Caco-2 (cell line): ENCODE measurements at places on chromosomes 5 and 9. TPM values are rescaled to one million over a fixed set of nuclear protein-coding genes. Genes with fewer than 3 reads are reported as not detected.
A peak's percentile ranks its signal among the peaks of the same experiment; 100 is the strongest.

DNA sequence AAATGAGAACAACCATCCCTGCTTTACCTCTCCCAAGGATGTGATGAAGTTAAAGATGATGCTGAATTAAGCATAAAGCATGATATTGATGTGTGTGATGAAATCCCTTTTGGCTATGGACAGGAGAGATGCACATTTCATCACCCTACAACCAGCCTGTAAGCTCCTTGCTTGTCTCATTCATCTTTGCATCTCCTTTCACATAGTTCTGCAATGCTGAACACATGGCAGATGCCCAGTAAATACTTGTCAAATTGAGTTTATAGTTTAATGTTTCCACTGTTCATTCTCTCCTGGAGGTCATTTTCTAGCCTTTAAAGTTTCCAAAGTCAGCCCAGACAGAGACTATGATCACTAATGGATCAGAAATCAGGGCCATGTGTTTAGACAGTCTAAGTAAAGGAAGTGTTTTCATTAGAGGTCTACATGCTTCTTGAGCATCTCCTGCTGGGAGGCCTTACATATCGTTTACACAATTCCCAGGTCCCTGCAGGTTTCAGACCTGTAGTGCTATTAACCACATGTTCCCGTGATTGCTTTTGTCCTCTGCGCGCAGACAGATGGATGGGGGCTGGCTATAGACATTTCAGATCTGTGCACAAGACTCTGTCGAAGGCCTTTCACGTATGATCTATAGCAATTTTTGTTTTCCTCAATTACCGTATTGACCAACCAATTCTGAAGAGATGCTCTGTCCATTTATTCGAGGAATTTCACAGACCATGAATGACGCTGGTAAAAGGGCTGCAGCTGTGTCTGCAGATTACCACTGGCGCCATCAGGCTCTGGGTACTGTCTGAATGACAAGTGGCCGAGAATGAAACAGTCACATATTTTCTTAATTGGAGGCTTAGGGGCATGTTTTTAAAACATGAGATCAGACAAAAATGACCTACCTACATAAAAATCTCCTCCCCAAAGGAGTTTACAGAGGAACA lies 49.0 kb upstream of the CKMT2 start:
- DNase-seq, result no peak

The TNFAIP8 gene
- total RNA-seq, result 7.4 and 8.8 TPM in 2 replicates

DNA sequence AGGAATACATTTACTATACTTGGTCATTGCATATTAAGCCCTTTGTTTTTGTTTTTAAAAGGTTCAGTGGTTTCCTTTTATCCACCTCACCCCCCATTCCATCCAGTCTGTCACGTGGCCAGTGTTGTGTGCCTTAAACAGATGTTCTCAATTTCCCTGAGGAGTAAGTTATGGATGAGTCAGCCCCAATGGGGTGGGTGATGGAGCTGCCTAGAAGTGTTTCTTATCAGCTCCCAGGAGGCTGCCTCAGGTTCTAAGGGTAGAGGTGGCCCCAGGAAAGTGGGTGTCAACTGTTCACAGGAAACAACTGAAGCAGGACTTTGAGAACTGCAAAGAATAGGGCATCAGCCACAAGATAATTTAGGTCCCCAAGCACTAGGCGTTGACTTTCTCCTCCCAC lies 41.1 kb downstream of the ACTBL2 start:
- peak; percentile 66 for DNase-seq

DNA sequence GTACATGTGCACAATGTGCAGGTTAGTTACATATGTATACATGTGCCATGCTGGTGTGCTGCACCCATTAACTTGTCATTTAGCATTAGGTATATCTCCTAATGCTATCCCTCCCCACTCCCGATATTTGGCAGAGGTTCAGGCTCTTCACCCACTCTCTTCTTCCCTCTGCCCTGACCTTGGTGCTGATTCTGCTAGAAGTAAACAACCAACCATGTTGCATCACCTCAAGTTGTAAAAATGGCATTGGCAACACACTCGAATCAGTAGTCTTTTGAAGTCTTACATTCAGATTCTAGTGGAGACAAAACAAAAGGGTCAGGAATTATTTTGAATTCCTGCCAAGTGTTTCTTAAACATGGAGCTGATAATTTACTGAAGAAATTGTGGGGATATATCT lies 40.0 kb downstream of the PRR16 start:
- no peak for DNase-seq

DNA sequence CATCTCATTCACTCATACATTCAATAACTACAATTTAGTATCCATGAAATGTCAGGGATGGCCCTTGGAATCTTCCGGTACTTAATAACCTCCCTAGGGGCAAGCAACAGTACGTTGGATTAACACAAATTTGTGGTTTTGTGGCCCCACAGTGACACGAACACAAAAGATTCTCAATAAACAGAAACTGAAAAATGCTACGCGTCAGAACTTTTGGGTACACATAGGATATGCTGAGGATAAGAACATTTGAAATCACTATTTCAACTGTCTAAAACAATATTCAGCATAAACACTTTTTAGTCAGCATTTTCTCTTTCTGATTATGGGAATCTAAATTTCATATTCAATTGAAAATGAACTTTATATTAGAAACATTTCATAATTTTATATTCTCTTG lies 107.0 kb upstream of the GPR151 start:
- DNase-seq, result no peak

DNA sequence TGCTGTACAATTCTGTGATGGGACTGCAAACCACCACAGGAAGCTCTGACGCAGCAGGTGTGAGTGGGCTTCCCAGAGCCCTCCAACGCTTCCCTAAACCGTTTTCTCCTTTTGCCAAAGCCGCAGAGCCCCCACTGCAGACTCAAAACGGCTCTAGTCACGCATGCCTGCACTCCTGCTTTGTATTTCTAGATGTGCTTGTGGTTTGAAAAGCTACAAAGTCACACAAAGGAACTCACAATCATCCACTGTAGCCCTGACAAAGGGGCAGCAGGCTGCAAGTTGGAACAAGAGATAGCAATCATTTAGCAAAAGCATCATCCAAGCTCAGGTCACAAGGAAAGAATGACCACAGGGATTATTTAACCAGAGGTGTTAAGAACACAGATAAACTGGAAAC lies 79.3 kb downstream of the PTPN3 start:
- DNase-seq, result no peak

The TMCO6 gene
- 37.8 and 46.4 TPM in 2 replicates for total RNA-seq

DNA sequence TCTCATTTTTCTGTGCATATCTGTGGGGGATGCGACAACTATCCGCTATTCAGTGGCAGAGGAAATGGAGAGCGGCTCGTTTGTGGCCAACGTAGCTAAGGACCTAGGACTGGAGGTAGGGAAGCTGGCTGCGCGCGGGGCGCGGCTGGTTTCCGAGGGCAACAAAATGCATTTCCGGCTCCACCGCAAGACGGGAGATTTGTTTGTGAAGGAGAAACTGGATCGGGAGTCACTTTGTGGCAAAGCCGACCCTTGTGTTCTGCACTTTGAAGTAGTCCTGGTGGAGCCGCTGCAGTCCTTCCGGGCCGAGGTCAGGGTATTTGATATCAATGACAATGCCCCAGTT lies 320 bp downstream of the PCDHB1 start:
- no peak for DNase-seq

The FBXW11 gene
- 46.2 and 46.3 TPM in 2 replicates for total RNA-seq

- DNase-seq, result no peak
These were observed 174.0 kb downstream of the MAPKAP1 start for GRCh38 chr9:125532812-125533594.

DNA sequence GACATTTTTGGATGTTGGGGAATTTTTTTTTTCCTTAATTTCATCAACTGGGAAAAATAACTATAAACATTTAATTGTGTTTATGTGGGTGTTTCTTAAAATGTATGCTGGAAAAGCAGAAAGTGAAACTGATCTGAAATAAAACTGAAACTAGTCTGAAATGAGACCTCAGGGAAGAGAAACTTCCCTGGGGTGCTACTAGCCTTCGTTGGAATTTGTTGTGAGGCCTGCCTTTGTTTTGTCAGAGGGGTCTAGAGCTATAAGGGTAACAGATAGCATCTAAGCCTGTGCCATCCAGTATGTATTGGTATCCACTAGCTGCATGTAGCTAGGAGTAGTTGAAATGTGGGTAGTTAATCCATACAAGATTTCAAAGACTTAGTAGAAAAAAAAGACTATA lies 10.4 kb downstream of the ZNF618 start:
- no peak for DNase-seq

The MYOZ3 gene
- not detected in 2 replicates for total RNA-seq

The PDE6A gene
- 2.5 and 2.6 TPM in 2 replicates for total RNA-seq

The OR1Q1 gene
- not detected in 2 replicates for total RNA-seq

DNA sequence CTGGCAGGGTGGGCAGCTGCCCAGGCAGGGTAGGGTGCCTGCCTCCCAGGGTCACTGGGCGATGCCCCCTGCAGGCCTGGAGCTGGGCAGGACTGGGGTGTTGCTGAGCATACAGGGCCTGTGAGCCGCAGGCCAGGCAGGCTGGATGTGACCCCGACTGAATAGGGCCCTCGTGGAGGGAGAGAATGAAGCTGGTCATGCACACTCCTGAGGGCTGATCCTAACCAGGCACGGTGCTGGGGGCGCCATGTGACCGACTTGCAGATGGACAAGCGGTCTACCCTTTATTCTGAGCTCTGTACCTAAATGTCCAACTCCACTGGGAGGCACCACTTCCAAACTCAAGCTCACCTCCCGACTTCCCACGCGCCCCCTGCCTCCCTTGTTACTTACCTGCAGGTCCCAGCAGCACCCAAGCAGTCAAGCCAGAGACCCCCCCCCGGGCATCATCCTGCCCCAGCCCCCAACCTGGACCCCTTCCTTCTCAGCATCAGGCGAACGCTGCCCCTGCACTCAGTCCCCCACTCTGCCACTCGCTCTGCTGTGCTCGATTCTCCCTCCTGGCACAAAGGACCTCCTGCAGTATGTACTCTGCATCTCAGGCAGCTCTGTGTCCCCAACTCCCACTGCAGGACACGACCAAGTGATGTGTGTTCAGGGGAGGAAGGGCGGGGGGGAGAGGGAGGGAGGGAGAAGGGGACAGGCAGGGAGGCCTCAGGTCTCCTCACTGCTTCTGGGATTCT lies 76.8 kb upstream of the PHYKPL start:
- no peak for DNase-seq

DNA sequence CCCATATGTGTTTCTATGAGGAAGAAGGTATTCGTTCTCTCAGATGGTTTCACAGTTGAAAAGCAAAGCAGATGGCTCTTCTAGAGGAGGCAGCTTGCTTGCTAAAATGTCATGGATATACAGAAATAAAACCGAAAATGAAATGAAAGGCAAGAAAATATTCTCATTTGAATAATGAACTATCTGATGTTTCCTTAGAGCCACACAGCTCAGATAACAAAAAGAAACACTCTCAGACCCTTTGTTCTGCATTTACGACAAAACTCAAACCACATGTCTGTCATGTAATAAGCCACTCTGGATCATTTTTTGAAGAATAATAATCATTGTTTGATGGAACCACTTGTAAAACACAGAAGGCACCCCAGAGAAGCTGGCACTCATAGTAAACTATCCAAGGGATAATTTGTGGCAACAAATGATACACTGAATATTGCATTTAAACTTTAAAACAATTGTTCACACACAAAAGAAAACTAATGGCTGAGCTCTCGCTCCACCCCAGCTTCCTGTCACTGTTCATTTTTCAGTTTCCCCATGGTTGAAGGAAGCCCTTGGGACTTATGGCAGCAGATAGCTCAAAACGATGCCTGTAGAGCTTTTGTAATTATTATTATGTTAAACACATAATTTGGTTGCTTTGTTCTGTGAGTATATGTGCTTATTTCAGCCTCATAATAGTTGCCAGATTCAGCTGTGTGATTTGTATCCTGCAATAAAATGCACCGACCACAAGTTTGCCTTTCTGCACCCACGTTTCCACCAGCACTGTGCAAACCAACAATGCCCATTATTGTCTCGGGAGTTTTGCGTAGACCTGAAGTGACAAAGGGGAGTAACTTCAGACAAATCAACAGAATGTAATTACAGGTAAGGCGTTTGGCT lies 256.0 kb downstream of the TMEM167A start:
- DNase-seq, result no peak

The MSX2 gene
- 59.7 and 64.4 TPM in 2 replicates for total RNA-seq

- DNase-seq, result no peak
These were observed 402.7 kb upstream of the TNC start for GRCh38 chr9:115520646-115521045.

- DNase-seq, result no peak
These were observed 27.7 kb upstream of the C6 start for GRCh38 chr5:41240985-41241384.

The GPR21 gene
- 0.79 and 2.0 TPM in 2 replicates for total RNA-seq

- no peak for DNase-seq
These were observed 115.5 kb upstream of the ACTBL2 start for GRCh38 chr5:57598097-57598496.

DNA sequence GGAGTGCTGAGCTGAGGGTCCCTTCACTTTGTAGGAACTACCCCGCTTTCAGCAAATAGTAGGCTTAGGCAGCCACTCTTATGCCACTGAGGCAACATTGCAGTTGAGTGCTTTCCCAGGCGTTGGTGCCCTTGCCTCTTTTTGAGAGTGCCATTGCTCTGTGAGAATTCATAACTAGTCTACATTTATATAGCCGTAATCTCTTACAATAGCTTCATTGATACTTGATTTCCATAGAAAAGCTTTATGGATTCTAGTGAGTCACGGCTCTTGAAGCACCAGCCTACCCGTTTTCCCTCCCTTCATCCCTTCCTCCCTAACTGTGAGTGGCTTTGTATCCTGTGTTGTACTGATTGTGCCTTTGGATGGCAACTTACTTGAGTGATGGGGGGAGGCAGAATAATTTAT lies 283.9 kb downstream of the AOPEP start:
- no peak for DNase-seq

DNA sequence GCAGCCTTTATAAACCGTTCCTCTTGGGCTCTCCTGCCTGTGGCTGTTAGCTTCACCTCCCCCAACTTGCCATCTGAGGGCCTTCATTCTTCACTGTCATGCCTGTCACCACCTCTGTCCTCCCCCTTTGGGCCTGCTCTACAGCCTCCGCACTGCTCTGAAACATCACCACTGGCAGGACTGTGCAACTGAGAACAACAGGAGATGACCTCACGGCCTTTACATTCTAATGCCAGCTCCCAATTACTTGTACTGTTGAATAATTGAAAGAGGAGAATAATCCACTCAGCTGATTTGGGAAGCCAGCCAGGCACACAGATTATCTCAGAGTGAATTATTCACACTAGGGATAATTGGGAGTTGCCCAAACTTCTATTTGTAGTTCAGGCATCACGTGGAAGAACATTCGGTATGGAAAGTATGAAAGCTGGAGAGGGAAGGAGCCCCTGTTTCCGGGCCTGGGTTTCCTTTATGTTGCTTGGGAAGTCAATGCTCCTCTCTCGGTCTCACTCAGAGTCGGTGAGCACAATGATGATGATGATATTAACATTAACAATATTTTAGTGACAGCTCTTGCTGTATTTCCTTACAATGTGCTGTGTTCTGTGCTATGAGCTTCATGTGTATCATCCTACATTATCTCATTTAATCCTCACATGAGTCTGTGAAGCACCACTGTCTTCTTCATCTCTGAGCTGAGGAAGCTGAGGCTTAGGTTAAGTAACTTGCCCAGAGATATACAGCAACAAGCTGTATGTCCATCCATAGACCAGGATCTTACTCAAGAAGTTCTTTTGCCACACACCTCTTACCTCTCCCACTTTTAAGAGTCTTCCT lies 99.3 kb upstream of the LRRTM2 start:
- no peak for DNase-seq
